ENCODE measurements at places on chromosomes 7 and 10.

GRCh38 chr10:28396331-28396730 lies 93.5 kb upstream of the MPP7 start:
- no peak for DNase-seq

DNA sequence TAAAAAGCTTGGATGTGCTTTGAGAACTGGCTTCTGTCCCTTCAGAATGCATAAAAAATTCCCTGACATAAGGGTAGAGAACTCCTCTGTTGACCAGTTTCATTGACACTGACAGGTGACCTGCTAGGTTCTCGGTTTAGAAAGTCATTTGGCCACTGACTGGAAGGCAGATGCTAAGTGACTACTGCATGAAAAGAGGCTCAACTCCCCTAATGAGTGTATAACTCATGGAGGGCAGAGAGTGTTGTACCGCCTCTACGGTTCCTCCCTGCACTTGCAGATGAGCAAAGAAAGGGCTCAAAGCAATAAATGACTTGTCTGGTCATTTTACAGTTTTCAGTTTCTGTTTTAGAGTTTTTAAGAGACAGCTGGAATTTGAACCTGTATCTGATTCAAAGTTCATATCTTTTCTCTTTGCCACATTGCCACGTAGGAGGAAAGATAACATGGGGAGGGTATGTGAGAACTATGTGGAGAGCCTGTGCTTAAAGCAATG lies 2.9 kb upstream of the FGL2 start:
- DNase-seq = no peak

DNA sequence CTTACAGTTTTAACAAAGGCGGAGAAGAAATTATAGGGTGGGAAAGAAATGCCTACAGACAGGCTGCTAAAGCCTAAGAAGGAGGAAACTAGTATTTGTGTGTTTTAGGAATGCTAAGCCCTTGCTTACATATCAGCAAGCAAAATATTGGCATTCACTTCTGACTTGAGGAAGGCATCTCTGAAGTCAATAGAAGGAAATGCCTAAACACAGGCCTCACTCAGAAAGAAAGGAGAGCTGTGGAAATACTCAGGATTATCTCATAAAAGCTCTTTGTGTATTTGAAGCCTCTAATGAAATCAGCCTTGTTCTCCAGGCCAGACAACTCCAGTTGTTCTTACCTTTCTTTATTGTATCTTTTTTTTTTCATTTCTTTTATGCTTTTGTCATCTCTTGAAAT lies 158.0 kb downstream of the AUTS2 start:
- no peak for DNase-seq

DNA sequence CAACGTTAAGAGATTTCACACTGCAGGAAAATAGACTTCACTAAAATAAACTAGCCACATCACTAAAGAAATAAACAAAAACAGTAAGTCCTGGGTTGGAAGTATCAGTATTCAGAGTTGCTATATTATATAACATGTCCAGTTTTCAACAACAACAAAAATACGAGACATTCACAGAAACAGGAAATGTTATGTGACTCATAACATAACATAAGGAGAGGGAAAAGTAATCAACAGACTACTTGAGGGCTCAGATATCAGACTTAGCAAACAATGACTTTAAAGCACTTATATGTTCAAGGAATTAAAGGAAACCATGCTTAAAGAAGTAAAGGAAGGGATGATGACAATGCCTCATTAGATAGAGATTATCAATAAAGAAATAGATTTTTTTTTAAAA lies 73.5 kb upstream of the MKLN1 start:
- no peak for DNase-seq

DNA sequence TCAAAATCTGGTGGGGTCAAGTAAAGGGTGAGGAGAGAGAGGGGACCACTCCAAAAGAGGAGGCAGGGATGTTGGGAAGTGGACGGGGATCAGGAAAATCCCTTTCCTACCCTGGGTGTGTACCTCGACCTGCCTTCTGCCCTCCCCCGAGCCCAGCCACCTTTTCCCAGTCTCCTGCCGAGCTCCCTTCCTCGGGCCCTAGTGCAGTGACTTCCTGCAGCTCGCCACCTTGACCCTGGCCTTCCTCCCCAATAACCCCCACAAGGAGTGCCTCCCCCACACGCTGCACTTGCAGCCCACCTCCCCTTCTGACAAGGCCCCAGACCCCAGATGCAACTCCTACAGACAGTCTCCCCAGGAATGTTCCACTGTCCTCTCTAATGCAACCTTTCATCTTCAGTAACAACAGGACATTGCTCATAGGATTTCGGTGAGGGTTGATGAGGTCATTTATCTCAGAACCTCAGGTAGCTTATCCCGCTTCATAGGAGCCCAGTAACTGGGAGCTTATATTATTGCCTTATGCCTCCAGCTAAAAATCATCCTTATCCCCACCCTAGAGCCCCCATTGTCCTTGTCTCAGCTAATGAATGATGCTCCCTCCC lies 90.1 kb downstream of the MKI67 start:
- no peak for DNase-seq

DNA sequence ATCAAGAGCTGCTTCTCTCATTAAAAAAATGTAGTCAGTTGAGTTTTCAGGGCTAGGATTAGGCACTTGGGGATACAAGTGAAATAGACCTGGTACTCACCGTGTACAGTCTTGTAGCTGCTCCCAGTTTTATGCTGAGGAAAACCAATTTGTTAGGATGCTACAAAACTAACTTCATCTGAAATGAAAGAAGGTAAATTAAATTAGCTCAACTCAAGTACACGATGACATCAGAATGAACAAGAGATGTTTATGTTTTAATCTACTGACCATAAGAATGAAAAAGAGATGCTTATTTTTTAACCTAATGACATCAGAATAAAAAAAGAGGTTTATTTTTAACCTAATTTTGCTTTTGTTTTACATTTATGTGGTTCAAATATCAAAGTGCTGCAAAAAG lies 73.7 kb downstream of the AP3M1 start:
- no peak for DNase-seq

- peak; percentile 81 for DNase-seq
These were observed 31.7 kb downstream of the GALNTL5 start for GRCh38 chr7:151987748-151988529.
